Foreskin keratinocyte (primary cell): ENCODE measurements at places on chromosomes 11 and 22. TPM values are rescaled to one million over a fixed set of nuclear protein-coding genes. Genes with fewer than 3 reads are reported as not detected.
A peak's percentile ranks its signal among the peaks of the same experiment; 100 is the strongest.

TSGA10IP gene
- total RNA-seq = not detected in 2 replicates

SLC37A2 gene
- 14.3 and 14.9 TPM in 2 replicates for total RNA-seq

KIF18A gene
- 13.9 and 16.8 TPM in 2 replicates for total RNA-seq

VSIG10L2 gene
- not detected in 2 replicates for total RNA-seq

PAMR1 gene
- total RNA-seq = 0.46 and 0.68 TPM in 2 replicates

APOL5 gene
- total RNA-seq = not detected in 2 replicates

SLC7A4 gene
- total RNA-seq = 0.07 and 0.11 TPM in 2 replicates

DNA sequence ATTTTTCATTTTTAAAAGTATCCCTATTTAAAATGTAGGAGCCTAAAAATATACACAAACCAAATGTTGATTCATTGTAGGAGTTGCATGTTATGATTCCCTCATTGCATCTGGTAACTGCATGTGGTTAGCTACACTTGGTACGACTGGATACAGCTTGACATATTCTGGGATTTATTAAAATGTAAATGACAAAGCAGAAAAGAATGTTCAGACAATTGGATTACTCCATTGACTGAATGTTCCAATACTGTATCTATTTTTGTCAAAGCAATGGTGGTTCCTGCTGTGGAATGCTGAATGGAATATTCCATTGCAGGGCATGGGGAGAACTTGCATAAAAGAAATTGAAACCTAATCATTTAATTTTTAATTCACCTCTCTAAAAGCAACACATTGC lies 30.8 kb downstream of the BLID start:
- peak; percentile 95 for DNase-seq

DNA sequence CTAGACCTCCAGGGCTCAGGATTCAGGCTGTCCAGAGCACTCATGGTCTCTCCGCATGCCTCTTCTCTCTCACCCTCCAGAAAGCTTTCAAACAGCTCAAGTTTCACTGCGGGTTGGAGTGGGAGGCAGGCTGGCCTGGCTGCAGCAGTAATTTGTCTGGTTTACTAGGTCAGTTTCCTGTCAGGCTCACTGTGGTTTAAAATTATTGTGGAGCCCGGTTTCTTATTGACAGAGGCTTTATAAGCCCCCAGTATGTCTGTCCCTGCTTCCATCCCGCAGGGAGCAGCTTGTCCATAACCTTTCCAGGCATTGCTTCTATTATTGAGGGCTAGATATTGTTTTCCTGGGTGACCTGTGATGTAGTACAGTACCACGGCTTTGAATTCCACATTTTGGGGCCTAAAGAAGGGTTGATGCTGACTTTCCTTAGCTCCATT lies 235.3 kb upstream of the SORL1-AS1 start:
- DNase-seq = no peak

DNA sequence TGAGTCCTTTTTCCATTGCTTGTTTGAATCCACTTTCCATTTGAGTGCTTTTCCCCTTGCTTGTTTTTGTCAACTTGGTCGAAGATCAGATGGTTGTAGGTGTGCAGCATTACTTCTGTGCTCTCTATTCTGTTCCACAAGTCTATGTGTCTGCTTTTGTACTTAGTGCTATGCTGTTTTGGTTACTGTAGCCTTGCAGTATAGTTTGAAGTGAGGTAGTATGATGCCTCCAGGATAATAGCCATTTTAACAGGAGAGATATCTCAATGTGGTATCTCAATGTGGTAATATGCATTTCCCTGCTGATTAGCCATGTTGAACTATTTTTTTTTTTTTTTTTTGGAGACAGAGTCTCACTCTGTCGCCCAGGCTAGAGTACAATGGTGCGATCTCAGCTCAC lies 16.7 kb downstream of the ACRV1 start:
- DNase-seq = no peak

GRCh38 chr22:19815823-19816290 lies 38.8 kb downstream of the GNB1L start:
- DNase-seq = no peak

DNA sequence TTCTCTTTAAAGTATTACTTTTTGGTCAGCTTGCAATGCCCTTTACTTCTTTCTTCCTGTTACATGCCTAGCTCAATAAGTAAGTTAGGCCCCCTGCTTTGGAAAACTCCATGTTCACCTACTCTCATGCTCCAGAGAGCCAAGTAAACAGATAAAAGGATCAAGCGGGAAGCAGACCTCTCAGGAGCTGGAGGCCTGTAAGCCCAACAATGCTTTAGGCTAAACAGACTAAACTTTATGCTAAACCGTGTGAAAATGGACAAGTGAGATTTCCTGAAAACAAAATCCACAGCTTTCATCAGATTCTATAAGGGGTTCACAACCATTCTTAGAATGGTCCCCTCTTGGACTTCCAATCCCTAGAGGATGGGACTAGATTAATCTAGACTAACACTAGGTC lies 40.2 kb downstream of the CELF1 start:
- no peak for DNase-seq

DNA sequence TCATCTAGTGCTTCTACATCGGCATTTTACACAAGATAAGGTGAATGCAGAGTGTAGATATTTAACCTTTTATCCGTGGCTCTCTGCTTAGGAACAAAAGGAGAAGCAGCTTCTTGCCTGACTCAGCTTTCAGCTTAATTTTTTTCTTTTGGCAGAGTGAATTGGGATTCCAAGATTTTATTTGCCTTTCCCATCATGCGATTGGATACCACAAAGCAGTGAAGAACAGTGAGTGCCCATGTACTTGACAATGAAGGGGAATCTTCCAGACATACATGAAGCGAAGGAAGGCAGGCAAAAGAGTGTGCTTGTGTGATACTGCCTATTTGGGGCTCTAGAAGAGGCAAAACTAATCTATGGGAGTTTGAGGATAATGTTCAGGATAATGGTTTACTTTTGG lies 17.0 kb upstream of the CHKA start:
- no peak for DNase-seq

DNA sequence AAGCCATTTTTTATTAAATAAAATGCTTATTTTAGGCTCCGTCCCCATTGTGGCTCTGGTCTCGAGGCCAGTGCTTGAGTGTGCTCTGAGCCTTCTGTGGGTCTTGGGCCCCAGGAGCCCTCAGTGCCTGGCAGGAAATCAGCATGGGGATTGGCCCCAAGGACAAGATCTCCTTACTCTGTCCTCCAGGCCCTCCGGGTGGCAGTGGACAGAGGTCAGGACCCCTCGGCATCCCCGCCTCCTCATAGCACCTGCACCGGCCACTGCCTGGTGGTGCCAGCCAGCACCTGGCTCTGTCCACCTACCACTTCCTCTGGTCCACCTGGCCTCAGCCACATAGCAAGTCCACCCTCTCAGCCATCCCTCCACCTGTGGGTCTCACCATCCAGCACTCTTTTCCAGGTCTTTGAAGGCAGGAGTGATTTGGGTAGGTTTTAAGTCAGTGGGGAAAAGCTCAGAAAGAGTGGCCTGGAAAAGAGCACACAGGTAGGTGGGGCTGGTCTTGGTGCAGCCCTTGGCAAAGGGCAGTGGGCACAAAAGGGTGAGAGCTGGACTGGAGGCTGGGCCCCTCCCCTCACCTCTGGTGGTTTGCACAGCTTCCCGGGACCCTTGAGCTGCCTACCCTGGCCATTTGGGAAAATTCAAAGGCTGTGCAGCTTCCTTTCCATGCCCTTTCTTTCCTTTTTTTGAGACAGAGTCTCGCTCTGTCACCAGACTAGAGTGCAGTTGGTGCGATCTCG lies 3.5 kb downstream of the CLDN5 start:
- no peak for DNase-seq

GRCh38 chr11:92480499-92480898 lies 255.9 kb downstream of the FAT3 start:
- no peak for DNase-seq

DNA sequence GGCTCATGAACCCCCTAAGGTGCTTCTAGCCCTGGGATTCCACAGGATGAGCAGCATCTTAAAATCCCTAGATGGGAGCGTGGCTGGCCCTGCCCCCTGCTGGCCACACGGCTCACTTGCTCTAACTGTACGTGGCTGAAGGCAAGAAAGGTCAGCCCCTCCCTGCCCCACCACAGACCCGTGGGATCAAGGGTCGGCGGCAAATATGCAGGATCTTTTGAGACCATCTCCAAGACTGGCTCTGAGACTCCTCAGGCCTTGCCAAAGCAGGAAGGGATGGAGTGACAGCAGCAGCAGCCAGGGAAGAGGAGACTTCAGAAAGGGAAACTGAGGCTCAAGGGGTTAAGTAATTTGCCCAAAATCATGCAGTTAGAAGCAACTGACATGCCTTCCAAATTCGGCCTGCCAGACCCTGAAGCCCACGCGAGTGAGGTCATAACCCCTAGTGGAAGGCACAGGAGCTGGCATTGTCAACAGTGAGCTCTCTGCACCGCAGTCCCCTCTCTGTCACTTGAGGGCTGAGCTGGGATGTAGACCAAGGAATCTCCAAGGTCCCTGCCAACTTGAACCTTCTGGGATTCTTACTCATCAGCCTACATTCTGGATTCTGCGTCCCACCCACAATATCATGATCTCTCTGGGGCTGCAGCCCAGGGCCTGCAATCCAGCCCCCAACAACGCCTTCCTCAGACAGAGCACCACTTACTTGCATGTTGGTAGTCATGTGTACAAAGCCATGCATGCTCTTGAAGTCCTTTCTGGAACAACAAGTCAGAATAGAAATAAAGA lies 31.4 kb downstream of the CREB3L1 start:
- DNase-seq = no peak

DNA sequence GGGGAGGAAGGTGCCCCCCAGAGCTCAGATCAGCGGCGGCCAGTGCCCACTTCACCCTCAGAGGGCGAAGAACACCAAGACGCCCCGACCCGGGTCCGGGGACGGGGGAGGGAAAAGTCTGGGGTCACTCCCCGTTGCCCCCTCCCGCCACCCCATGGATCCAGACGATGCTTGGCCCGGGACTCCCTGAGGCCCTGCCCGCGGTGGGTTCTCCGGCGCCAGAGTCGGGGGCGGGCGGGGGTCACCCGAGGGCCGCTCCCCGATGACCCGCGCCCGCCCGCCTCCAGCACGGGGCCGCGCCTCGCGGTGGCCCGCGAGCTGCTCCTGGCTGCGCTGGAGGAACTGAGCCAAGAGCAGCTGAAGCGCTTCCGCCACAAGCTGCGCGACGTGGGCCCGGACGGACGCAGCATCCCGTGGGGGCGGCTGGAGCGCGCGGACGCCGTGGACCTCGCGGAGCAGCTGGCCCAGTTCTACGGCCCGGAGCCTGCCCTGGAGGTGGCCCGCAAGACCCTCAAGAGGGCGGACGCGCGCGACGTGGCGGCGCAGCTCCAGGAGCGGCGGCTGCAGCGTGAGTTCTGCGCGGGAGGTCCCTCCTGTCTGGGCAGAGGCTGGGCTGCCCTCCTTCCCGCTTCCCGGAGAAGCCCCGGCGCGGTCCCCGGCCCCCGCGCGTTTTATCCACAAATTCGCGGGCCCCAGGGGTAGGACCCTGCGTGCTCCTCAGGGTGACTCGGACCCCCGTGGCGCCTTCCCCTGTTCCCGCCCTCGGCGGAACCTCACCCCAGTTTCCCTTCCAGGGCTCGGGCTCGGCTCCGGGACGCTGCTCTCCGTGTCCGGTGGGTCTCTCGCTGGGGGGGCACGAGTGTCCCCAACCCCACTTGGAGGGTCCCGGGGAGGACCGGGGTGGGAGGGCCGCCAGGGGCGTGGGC lies 1.1 kb downstream of the NLRP6 start:
- no peak for DNase-seq

DNA sequence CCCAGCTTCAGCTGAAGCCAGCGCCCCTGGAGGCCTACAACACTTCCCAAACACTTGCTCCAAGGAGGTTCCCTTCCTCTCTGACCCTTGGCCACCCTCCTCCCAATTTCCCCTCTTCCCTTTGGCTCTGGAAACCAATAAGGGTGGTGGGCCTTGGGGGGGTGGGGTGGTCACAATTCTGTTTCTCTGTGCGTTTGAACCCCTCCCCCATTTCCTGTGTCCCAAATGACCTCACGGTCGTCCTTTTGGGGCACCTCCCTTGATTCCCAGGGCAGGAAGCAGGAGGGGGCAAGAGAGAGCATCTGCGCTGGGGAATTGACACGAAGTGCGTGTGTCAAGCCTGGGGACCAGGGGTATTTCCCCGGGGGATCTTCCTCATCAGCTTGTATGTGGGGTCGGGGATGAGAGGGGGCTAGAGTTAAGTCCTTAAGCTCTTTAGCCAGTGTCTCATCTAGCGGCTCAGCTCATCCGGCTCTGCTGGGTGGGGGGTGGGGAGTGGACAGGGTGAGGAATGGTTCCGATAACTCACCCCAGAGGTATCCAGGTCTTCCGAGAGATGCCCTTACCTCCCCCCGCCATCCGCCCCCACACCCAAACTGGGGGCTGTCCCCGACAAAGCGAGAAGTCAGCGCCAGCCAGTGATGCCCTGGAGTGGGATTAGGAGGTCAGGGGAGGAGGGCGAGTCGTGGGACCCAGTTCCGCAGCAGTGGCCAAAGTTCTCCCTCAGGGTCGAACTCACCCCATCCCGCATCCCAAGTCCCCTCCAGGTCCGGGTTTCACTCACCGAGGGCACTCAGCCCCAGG lies 587 bp downstream of the ESAM start:
- no peak for DNase-seq

GRCh38 chr11:60960405-60960804 lies 8.4 kb upstream of the SLC15A3 start:
- DNase-seq = no peak

- no peak for DNase-seq
These were observed 1.5 kb downstream of the RPL3 start for GRCh38 chr22:39317775-39318506.

- peak; percentile 79 for DNase-seq
These were observed 4.4 kb upstream of the PGAP2 start for GRCh38 chr11:3803726-3804495.
